ENCODE measurements at places on chromosomes 3 and 15.

DNA sequence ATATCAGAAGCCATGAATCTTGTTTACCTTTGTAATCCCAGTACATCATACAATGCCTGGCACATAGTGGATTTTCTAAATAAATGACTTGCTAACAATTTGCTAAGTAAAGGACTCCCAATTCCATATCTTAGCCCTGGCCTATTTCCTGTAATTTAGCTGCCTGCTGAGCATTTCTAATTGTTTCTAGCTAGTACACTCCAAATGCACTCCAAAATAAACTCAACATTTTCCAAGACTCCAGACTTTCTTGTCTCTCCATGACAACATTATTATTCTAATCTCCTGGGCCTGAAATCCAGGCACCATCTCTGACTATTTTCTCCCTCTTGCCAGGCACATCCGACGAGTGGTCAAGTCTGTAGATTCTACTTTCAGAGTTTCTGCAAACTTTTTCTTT, 773.5 kb downstream of the SQOR start:
- no peak for DNase-seq

DNA sequence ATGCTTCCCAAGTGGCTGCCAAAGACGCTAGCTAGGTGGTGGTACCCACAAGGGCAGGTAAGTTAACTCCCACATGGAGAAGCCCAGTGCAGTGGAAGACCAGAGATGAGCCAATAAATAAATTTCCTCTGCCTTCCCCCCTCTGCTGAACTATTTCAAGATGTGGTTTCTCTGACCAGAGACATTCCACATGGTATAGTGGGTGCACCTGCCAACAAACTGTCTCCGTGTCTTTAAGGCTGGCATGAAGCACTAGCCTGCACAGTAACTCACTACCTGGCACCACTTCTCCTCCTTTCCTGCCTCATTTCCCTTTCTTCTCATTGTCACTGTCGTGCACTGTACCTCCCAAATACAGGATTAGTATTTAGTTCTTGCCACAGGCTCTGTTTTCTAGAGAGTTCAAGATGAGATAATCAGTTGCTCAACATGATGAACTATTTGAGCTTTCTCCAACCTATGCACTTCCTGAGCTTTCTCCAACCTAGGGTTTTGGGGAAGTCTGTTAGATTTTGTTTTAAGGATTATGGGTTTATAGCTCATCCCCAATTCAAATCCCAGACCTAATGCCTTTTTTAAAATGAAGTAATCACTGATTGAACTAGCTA, 8.4 kb upstream of the CRTAP start:
- no peak for DNase-seq

DNA sequence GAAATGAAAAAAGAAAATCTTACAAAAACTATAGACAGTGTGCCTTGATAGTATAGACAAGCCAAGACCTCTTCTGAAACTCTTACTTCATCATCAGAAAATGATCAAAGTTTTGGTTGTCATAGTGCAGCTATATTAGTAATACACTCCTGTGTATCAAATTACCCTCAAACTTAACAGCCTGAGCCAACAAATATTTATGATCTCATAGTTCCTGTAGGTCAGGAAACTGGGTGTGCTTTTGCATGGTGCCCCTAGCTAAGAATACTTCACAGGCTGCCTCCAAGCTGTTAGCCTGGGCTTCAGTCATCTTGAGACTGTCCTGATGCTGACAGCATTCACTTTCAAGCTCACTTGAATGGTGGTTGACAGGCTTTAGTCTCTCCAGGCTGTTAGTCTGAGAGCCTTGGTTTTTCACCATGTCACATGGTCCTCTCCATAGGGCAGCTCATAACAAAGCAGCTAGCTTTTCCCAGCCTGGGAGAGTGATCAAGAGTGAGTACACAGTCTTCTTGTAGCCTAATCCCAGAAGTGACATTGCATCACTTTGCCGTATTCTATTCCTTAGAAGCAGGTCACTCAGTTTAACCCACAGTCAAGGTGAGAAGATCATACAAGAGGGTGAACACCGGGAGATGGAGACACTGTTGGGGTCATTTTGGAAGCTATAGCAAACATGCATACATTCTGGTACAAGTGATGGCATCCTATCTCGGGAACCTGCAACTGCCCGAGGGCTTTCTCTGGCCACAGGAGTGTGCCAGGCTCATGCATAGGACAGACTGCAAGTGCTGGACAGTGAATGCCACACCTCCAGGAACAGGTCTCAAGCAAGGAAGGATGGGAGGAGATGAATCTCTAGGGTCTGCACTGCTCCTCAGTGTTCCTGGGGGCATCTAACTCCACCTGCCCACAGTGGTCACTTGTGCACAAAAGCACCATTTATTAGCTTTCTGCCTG, 173.4 kb upstream of the CADPS start:
- DNase-seq: no peak

DNA sequence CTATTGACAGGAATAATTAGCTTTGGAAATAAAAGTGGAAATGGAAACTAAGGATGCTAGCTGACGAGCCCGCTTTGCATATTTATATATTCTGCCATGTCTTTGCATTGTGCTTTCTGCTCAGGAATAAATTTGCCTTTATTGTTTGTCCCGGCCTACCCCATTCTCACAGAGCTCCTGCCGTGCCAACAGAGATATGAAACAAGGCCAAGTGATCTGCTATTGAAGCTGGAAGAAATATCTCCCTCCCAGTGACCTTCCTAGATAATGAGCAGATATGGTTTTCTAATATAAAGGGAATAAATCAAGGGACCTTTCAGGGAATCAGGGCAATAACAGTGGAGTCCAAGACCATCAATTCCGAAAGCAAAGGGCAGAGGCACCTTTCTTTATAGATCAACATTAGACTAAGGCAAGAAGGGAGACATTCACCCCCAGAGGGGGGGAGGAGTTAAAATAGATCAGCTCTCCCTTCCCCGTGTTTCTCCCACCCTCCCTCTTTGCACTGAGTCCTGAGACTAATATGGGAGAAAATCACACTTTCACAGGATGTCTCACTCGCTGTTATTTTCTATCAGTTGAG, 664.6 kb downstream of the AGBL1 start:
- no peak for DNase-seq

DNA sequence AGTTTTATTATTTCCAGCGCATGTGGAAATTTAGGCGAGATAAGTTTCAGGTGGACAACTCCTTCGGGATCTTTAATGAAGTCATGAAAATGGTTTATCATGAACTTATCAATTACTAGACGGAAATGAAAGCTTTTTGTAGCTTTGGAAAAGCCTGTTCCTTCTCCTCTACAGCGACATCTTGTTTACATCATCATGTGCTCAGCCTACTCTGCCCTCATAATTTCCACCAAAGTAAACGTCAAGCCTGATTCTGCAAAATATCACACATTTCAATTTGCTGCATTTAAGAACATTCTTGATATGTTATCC, 64.3 kb upstream of the CGNL1 start:
- DNase-seq: no peak

DNA sequence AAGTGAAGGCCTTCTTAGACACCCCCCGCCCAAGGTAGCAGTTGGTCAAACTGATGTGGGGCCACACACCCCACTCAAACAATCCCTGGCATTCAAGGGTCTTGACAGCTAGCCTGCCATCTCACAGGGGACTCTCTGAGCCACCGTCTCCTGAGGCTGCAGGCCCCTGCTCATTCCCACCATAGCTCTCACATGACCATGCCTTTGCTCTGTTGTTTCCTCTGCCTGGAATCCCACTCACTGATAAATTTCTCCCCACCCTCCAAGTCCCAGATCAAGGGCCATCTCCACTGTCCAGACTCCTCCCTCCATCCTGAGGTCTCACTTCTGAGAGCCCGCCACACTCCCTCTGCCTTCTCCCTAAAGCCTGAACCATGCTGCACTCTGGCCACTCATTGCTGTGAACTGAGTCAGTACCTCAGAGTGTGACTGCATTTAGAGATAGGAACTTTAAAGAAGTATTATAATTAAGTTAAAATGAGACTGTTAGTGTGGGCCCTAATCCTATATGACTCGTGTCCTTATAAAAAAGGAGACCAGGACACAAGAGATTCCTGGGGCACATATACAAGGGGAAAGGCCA, 10.0 kb downstream of the WNT7A start:
- no peak for DNase-seq

DNA sequence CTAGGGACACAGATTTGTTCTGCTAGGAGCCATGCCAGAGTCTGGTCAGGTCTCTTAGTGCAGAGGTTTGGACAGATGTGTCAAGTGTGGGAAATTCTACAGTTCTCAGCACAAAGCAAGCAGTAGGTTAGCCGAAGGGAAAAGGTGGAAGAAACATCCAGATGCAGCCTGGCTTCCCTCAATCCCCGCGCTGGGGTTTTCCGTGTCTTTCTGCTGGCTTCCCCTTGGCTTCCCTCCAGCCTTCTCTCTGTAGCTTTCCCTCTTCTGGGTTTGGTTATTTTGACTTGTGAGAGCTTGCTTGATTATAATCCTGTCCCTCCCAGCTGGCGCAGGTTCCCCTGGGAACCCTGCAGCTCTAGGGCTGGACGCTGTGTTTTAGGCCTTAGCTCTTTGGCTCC, 4.1 kb downstream of the TF start:
- no peak for DNase-seq

GRCh38 chr15:98080791-98081190, 120.3 kb downstream of the ARRDC4 start:
- no peak for DNase-seq

DNA sequence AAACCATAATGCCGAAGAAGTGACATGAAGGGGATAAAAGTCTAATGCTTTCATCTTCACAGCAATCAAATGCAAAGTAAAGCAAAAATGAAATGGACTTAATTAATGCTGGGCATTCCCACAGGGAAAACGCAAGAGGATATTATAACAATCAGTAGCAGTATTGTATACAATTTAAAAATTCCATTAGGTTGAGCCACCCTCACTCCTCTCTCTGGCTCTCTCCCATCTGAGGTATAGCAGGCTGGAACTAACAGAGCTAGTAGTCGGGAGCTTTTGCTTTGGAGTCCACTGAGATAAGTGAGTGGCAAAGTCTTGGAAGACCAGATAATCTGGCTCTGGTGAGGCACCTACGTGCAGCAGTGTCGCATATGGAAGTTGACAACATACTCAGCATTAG, 33.9 kb downstream of the DET1 start:
- no peak for DNase-seq

- DNase-seq: no peak
Measured at GRCh38 chr3:9293076-9293475, 43.6 kb upstream of the SRGAP3 start.

DNA sequence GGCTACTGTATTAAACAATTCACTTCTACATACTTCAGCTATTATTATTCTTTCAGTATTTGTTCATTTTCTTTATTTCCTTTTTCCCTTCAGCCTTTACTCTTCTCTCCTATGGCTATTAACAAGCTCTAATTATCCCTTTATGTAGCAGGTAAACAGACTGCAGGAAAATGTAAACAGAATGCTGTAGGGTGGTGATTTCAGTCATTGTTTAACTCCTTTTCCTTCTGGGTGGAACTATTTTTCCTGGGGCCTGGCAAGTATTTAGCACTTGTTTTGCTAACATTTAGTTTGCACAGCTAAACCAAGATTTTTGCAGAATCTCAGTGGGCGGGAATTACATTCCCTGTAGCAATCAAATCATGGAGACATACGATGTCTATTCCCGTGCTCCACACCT, 14.4 kb downstream of the RARB start:
- no peak for DNase-seq

DNA sequence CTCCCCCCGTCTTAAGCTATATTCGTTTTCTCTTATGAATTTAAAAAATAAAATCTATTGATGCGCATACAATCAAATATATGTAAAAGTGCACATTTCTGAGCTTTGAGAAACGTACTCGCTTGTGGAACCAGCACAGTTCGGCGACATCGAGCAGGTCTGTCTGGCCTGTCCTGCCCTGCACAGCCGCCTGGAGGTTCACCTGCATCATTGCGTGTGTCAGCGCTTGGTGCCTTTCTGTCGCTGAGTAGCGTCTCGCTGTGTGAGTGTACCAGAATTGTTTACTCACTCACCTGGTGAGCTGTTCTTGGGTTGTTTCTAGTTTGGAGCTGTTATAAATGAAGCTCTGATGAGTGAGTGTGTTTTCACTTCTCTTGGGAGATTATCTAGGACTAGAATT, 104.0 kb downstream of the VGLL4 start:
- no peak for DNase-seq

DNA sequence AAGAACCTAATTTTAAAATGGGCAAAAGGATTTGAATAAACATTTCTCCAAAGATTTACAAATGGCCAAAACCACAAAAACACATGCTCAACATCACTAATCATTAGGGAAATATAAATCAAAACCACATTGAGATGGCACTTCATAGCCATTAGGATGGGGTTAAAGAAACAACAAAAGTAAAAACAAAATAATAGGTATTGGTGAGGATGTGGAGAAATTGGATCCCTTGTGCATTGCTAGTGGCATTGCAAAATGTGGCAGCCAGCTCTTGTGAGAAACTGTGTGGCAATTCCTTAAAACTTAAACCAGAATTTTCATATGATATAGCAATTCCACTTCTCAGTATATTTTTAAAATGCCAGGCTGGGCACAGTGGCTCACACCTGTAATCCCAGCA, 126.5 kb downstream of the STT3B start:
- no peak for DNase-seq

DNA sequence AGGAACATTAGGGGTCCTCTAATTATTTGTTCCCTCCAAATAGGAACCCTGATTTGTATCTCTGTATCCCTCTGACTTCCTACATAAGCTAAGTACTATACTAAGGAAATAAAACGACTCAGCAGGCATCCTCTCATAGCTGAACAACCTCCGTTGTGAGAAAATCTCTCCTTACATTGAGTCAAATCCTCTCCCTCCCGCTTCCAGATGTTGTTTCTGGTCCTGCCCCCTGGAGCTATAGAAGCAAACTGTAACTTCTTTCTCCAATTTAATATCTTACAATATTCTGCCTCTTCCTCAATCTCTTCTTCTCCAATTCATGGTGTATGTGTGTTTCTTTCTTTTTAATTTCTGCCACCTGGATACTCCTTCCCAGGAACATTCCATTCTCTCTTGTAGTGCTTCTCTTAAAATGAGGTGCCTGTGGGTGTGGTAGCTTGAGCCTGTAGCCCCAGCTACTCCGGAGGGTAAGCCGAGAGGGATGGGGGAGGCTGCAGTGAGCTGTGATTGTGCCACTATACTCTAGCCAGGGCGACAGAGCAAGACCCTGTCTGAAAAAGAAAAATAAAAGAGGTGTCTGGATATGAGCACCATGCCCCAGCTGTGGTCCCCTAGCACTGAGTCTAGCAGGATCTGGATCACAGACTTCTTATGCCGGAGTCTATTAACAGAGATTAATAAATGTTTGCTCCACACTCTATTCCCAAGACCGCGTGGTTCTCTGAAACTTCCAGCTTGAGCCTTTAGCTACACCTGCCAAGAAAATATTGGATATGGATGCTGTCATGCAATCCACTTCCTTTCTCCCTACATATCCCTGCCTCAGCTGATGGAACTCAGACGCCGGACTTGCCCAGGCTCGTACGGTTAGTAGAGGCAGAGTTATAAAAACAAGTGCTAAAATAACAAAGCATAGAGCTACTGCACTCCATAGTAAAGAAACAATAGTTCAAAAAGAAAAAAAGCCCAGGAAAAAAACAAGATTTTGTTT, 42.9 kb upstream of the NEO1 start:
- DNase-seq: no peak

- DNase-seq: no peak
Measured at GRCh38 chr3:81983382-81983781, 221.9 kb upstream of the GBE1 start.
